ENCODE measurements at places on chromosomes 11 and 22. TPM values are rescaled to one million over a fixed set of nuclear protein-coding genes. Genes with fewer than 3 reads are reported as not detected.

GRCh38 chr11:79374727-79375126, 66.1 kb downstream of the TENM4 start:
- DNase-seq, result no peak

DNA sequence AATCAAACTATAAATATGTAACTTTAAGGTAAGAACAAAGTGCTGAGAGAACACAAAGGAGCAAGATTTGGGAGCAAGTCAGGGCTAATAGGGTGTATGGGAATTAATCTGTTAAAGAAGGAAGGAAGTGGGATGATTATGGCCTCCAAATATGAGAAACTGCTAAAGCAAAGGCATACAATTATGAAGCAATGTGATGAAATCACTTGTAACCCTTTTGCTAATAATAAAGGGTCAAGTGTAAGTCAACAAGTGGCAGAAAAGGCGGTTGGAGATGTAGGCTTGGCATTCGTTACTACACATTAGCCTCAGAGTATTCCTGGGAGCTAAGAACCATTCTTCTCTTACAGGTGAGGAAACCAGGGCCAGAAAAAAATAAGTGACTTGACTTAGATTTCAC, 1002.3 kb upstream of the TENM4 start:
- no peak for DNase-seq

DNA sequence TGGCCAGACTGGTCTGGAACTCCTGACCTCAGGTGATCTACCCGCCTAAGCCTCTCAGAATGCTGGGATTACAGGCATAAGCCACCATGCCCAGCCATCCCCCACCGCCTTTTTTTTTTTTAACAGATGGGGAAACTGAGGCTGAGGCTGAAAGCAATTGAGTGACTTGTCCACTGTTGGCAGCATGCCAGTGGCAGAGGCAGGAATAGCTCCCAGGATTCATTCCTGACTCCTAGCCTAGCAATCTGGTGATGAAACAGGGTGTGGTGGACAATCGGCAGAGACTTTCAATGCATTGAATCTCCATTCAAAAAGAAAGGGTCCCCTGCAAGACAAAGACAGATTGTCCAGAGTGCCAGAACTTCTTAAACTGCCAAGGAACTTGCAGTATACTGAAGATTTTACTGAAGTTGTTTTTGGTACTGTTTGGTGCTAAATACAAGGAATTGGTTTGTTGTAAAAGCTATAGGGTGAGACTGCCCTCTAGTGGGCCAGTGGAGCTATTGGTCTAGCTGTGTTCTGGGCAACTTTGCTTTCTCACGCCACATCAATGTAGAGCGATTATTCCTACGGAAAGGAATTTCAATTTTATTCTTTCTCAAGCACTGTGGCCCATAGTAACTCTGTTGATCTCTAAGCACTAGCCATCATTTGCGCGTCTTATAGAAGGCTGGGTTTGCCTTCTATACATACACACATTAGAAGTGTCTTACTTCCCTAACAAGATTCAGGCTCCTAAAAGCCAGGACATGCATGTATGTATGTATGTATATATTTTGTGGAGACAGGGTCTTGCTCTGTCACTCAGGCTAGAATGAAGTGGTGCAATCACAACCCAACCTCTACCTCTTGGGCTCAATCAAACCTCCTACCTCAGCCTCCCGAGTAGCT, 21.0 kb downstream of the C22orf31 start:
- DNase-seq, result no peak

GRCh38 chr22:27164781-27165503, 507.6 kb downstream of the MIAT start:
- no peak for DNase-seq

GRCh38 chr11:102456381-102456780, 3.8 kb upstream of the TMEM123 start:
- DNase-seq, result no peak

GRCh38 chr11:93166194-93166593, 31.6 kb downstream of the SLC36A4 start:
- DNase-seq, result no peak

GRCh38 chr22:46678003-46678657, 57.9 kb downstream of the GRAMD4 start:
- no peak for DNase-seq

Gene OR4D10
- total RNA-seq, result not detected

GRCh38 chr11:95886462-95886861, 37.4 kb downstream of the MTMR2 start:
- DNase-seq, result no peak

GRCh38 chr11:126585388-126585773, 229.9 kb downstream of the ST3GAL4 start:
- no peak for DNase-seq

- DNase-seq, result peak; percentile 67
Measured at GRCh38 chr22:32473388-32473952, 1.1 kb upstream of the FBXO7 start.

DNA sequence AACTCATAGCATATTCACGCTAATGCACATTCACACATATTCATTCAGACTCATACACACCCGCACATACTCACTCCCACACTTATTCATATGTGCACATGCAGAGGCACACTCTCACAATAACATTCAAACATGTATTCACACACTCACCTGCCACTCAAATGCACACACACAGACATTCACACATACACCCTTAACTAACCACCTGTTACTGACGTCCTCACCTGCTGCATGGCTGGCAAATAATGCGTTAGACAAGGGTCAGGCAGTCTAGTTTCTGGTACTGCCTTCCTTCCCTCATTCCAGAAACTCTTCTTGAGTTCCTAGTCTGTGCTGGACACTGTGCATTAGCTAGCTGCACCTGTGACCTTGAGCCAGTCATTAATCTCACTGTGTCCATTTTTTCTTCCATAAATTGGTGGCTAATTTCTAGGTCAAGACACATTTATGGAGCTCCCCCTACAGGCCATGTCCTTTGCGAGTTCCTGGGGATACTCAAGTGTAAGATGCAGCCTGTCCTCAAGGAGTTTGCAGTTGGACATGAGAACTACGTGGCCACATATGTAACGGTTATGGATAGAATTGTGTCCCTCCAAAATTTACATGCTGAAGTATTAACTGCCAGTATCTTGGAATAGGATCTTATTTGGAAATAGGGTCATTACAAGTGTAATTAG, 34.5 kb upstream of the SEZ6L start:
- no peak for DNase-seq

GRCh38 chr22:47574556-47574955, 812.1 kb downstream of the TBC1D22A start:
- DNase-seq, result no peak

GRCh38 chr11:16421826-16422225, 65.5 kb upstream of the SOX6 start:
- DNase-seq, result no peak

- DNase-seq, result no peak
Measured at GRCh38 chr11:128834157-128834556, 32.9 kb downstream of the KCNJ1 start.

DNA sequence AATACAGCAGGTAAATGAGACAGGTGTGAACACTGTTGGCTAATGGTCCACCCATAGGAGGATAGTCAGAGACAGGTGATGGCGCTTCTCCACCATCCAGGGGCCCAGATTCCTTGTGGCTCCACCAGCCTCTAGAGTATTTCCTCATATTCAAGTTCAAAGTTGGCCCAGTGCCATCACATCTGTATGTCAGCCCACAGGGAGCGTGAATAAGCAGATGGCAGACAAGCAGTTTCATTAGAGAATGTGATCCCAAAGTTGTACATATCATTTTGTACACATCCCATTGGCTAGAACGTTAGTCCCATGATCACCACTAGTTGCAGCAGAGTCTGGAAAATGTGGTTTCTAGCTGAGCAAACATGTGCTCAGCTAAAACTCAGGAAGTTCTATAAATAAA, 11.0 kb upstream of the CWF19L2 start:
- DNase-seq, result no peak

DNA sequence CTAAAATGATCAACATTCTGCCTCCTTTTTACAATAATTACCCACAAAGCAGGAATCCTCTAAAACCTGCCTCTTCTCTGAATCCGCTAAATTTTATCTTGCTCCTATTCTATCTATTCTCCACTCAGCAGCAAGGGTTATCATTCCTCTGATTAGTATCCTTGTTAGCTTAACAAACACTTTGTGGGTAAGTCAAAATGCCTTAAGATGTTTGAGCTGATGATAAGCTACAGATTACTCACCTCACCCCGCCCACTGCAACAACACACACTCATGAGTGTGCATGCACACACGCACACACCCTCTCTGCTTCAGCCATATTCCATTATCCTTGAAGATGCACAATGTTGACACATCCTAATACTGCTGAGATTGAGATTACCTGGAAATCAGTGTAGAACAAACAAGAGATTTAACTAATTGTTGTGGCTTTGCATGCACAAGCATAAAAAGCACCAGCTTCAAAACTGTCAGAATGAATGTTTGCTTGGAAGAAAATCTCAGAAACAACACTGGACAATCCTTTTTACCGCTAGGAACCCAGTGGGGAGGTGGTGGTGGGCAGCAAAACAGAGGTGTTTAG, 130.9 kb downstream of the BBOX1 start:
- DNase-seq, result no peak

DNA sequence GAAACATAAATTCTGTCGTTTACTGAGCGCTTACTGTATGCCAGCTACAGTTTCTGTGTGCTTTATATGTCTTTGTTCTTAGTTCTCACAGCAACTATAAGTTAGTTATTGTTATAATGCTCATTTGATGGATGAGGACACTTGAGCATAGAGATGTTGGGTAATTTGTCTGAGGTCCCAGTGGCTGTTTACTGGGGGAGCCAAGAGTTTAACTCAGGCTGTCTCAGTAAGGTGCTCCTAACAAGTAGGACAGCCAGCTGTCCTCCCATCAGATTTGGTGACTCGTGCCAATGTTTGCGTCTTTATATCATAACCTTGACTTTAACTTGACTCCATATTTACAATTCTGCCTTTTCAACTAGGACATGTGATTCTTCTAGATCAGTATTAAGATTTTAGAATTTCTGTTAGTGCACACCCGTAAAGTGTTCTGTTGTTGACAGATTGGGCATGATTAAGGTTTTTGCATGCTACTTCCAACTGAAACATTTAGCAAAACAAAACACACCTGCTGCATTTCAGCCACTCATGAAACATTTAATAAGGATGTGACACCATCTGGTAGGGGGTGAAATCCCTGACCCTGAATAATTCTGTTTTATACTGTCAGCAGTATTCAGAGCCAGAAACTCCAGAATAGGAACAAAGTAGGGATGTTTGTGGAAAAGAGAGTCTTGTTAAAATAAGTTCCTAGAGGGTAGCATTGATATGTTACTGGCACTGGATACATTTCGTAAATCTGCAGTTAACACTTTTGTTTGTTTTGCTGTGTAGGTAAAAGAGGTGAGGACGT, 1.9 kb downstream of the REXO2 start:
- DNase-seq, result no peak

DNA sequence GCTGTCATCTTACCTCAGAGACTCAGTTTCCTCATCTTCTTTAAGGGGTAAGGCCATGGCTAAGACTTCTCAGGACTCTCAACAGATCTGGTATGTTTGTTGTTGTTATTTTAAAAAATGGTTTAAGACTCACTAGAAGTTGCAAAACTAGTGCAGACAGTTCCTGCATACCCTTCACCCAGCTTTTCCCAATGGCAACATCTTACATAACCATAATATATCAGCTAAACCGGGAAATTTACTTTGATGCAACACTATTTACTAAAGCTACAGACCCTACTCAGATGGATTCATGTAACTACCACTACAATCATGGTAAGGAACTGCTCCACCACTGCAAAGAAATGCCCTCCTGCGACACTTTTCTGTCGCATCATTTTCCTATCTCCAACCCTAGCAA, 20.4 kb downstream of the LGR4 start:
- no peak for DNase-seq

Gene PTPRCAP
- 3.8 TPM for total RNA-seq

DNA sequence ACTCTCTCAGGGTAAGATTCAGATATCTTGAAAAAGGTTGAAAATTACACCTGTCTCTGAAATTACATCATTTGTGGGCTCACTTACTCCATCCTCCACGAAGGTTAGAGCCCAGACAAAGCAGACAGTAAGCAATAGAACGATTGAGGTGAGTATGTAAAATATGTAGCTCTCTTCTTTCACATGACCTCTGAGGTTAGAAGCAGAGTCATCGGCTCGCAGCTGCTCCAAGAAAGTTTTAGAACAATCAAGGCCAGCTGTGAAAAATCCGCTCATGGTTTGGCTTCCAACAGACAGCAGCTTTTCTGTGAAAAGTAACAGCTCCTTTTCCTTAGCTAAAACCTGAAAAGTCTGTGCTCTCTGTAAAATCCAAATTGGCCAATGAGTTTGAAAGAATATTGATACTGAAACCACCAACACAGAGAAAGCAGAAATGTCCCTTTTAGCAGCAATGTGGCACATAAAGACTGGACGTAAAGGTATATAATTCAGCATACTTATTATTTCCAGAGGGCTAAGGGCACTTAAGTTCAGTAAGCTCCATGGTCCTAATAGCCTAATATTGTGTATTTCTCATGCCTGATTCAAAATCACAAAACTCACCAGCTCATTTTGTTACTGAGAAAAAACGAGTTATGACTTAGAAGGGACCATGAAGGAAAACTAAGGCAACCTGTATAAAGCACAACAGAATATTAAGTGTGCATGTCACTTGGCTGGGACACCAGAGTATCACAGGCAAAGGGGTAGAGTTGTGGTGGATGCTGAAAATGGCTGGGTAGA, 78.2 kb downstream of the FAM76B start:
- no peak for DNase-seq

DNA sequence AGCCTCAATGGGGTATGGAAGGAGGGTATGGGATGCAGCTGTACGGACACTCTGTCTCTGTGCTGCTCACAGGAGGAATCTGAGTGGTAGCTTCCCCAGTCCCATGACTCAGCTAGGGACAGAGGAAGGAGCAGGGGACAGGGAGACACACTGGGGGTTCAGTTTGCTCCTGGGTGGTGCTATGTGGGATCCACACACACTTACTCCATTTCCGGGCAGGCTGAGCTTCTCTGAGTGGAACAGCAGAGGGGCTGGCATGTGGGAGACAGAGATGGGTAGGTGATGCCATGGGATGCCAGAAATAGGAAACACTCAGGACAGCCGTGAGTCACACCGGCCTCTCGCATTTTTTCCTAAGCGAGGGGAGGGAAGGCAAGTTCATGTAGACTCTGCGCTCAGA, 59.2 kb upstream of the KIRREL3 start:
- DNase-seq, result peak; percentile 54

Gene H19
- 7.3 TPM for total RNA-seq

- no peak for DNase-seq
Measured at GRCh38 chr11:88051396-88051795, 123.8 kb downstream of the RAB38 start.

DNA sequence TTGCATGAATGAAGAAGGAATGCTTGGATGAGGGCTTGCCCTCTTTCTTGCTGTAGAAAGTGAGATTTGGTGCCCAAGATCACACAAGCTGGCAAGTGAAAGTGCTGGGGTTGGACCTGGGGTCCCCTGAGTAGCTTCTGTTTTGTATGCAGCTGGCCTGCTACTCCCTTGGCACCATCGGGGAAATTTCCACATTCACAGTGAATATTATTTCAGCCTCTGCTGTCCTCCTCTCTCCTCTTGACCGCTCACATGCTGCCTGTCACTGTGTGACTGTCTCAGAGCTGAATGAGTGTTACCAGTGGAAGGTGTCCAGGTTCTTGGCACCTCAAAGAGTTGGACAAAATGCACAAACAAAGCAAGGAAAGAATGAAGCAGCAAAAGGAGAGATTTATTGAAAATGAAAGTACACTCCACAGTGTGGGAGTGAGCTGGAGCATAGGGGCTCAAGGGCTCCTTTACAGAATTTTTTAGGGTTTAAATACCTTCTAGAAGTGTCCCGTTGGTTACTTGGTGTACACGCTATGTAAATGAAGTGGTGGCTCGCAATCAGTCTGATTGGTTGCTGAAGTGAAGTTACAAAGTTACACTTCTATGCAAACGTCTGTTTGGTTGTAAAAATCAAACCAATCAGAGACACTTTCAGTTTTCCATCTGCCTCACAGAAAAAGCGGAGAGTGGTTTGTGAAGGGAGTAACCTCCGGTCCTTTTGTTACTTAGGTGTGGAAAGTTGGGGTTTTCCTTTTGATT, 87.4 kb downstream of the DEPDC5 start:
- no peak for DNase-seq
